ENCODE measurements at places on chromosomes 2 and 18.

DNA sequence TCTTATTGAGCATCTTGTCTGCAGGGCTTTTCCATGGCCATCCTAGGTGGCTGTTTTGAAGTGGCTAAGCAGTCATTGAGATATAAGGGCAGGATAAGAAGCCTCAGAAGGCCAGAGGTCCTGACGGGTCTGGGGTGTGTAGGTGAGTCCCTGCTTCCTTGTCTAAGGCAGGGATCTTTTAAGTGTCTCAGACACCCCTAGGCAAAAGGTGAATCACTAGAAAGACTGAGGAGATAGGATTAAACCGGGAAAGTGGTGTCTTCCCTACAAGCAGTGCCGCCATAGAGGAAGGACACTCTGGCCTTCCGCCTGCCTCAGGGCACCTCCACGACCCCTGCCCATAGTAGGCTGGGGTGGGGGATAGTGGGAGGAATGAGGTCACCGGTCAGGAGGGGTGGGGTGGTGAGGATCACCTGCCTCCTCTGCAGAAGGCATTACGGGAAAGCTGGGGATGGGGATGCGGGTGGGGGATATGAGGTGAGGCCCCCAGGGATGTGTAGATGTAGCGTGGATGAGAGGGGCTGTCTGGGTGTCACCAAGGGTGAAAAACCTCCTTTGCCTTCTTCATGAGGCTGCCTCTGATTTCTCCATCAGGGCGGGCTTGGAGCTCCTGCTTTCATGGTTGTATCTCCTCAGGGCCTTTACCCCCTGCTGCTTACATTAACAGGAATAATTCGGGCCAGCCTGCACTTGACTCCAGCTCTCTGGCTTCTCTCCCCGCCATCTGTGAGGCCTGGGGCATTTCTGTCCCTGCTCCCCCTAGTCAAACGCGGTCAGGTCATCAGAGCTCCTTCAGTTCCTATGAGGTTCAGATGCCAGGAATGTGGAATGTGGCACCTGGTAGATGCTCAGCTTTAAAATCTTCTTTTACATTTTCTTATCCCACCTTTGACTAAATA is 244.0 kb downstream of the DYSF start:
- DNase-seq = no peak

GRCh38 chr2:43086451-43087221 is 139.8 kb downstream of the ZFP36L2 start:
- no peak for DNase-seq

DNA sequence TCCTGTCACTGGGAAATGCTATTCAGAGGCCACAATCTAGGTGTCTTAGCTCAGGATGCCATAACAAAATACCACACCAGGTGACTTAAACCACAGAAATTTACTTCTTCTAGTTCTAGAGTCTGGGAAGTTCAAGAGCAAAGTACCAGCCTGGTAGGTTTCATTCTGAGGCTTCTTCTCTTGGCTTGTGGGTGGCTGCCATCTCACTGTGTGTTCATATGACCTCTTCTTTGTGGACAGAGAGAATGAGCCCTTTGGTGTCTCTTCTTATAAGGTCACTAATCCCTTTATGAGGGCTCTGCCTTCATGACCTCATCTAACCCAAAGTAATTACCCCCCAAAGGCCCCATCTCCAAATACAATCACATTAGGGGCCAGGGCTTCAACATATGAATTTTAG is 57.3 kb downstream of the RHOB start:
- no peak for DNase-seq

DNA sequence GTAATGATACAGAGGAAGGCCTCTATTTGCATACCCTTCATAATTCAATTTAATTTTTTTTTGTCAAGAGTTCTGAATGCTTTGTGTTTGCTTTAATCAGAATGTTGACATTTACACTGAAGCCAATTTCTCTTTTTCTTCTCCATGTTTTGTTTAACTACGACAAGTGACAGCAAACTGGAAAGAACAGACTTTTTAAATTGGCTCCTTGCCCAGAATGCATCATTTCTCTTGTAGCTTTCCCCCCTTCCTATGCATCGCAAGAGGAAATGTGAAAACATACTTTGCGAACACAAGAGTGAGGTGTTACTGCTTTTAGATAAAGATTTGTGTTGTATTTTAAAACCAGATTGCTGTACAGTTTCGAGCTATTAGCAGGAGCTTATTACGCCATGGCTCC is 955.2 kb upstream of the CELF4 start:
- no peak for DNase-seq

GRCh38 chr2:241877989-241878970 is 8.8 kb downstream of the RTP5 start:
- DNase-seq = peak; percentile 77

- no peak for DNase-seq
Measured at GRCh38 chr2:165149439-165149838, 54.4 kb downstream of the SCN3A start.

DNA sequence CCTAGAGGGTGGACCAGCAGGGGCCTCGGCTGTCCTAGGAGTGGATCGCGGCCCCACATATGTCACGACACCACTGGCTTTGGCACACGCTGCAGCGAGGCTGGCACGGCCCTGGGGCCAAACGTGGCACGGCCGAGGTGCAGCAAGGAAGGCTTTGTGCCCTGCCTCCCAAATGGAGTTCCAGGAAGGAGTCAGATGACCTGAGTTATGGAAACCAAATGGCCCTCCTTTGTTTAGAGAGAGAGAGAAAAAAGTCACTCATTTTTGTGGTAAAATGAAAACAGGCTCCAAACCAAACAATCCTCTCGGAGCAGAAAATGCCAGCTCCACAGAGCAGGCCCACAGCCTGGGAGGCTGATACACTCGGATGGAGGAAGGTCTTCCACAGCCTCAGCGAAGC is 105.6 kb downstream of the ANTXR1 start:
- no peak for DNase-seq

DNA sequence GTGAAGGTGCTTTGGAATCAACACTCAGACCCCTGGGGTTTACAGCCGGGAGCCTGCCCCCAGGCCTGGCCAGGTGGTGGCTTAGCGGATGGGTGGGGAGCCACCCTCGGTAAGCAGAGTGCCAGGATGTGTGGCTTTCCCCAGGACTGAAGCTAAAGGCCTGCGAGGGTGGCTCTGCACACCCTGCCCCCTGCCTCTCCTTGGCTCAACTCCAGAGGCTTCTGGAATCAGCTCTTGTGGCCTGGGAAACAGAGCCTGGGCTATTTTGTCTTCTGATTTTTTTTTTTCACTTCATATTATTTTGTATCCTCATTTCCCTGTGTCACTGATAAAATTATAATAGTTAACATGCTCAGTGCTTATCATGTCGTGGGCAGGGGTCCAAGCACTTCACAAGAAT is 79.8 kb downstream of the RHOB start:
- DNase-seq = no peak

DNA sequence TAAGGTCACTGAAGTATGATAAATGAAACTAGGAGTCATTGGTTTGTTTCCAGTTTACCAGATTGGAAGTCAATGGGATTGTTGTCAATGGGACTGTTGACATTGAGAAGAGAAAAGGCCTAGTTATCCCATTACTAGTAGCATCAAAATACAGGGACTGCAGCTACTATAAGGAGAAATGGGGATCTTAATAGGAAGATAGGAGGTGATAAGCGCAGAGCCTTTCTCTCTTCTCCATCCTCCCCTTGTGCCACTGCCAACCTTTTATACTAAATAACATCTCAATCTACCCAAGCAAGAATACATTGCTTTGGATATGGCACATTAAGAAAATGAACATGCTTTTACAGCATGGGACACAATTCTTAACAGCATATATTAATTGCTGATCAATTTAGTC is 10.5 kb upstream of the BBS5 start:
- DNase-seq = no peak

DNA sequence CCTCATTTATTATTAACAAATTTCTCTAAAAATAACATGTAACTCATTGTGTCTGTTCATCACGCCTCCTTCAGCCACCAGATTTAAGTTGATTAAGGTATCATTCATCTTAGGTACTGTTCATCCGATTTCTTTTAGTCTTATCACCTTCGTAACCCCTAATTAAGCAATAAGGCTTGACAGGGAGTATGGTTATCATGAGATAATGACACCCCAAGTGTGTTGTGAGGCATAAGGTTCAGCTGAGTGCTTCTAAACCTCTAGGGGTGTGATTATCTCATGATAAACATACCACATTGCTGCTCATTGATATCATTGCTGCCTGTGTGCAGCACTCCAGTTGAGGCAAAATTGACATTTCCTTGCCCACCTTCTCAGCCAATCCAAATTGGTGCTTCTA is 158.9 kb upstream of the BOD1L2 start:
- peak; percentile 79 for DNase-seq

- no peak for DNase-seq
Measured at GRCh38 chr2:25690058-25690457, 16.7 kb upstream of the DTNB start.

DNA sequence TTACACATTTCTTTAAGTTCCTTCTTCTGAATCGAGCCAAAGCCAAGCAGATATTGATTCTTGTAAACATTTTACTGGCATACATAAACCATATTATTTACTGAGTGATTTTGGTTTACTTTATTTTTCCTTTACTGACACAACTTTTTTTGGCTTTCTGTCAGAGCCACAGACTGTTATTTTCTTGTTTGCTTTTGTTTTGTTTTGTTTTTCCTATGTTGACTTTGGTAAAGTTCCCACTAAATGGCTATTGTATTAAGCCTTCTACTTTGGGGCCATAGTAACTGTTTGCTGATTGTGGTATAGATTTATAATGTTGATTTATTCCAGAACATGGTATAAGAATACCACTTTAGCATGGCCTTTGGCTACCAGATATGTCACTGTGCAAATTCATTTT is 419.4 kb downstream of the DCDC2C start:
- no peak for DNase-seq

- DNase-seq = no peak
Measured at GRCh38 chr2:196170606-196171247, 651 bp downstream of the STK17B start.

DNA sequence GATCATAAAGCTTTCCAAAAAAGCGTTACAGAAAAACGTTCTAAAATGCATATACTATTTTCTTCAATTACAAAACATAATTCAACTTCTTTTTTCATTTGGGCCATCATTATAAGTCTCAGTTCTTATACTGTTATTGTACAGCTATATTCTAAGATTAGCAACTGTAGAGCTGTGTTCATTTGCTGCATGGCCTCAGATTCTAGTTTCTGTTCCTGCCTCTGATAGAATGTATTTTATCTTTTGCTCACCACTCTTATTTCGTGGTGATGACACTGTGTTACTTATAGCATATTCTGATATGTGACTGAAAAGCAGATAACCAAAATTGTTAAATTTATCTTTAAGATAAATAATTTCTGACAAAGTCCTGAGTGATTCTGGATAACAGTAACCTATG is 67.2 kb downstream of the PTRHD1 start:
- no peak for DNase-seq

GRCh38 chr2:205060269-205060668 is 515.0 kb downstream of the PARD3B start:
- no peak for DNase-seq

GRCh38 chr2:233489666-233490065 is 76.9 kb downstream of the USP40 start:
- no peak for DNase-seq

DNA sequence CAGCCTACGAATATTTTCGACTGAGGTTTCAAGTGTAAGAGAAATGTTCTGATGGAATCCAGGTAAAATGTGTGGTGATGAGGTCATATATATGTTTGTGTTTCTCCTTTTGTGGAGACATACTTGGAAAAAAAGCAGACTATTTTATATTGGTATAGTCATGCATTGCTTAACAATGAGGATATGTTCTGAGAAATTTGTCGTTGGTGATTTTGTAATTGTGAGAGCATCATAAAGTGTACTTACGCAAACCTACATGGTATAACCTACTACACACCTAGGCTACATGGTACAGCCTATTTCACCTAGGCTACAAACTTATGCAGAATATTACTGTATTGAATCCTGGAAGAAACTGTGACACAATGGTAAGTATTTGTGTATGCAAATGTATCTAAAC is 1849.9 kb upstream of the CELF4 start:
- DNase-seq = no peak

DNA sequence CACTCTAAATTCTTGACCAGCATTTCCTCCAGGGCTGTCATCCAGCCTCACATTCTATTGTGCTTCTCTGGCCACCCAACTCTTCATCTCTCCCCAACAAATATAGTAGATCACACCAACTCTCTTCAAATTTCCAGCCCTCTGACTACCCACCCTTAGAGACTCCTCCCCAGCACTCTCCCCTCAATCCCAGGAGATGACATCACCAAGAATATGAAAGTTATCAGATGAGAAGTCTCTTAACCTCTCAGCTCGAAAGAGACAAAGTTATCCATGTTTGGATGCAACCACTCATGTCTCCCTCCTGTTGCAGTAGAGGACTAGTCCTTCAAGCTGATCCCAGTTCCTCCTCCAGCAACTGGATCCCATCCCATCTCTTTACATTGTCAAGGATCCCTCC is 47.1 kb downstream of the LBH start:
- DNase-seq = no peak

DNA sequence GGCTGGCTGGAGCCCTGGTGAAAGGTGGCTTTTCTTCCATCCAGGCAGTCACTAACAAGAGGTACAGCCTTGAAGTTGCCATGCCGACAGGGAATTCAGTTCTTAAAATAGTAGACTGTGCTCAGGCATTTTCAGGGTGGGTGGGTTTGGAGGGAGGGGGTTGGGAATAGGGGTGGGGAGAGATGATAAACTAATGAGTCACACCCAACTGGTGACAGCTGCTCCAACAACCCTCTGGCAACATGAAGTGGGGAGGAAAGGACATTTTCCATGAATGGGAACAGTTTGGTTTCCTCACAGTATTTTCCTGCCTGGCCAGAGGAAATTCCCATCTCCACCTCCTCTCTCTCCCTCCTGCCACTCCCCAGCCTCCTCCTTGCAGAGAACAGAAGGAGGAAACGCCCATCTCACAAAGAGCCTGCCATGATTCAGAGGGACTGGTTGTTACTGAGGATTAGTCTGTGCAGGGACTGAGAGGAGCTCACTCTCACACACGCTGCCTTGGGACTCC is 113.0 kb upstream of the SLC1A4 start:
- DNase-seq = no peak

DNA sequence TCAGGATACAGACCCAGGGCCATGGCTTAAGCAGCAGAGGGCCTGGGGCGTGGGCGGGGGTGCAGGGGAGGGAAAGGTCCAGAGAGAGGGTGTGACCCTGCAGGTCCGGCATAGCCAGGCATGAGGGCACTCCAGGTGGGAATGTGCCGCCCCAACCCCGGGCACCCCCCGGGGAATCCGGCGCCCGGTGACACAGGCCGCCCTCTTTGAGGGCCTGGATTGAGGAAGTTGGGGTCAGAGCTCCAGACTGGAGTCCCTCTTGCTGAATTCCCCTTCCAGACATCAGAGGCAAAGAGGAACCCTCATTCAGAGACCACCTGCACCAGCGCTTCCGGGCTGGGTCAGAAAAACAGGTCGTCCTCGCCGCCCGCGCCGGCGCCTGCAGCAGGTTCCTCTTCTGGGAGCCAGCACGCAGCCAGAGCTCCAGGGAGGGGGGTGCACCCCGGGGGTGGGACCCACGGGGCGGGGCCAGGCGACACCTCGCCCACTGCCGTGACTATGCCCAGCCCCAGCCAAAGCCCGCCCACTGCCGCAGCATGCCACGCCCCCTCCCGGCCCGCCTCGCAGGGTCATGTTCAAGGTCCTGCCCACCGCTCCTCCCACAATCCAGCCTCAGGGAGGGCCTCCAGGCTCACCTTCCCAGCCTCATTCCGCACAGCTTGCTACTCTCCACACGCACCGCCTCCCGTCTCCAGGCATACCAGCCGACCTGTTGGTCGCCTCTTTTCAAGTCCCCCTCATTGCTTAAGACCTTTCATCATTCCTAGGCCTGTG is 98.3 kb upstream of the ID2 start:
- peak; percentile 58 for DNase-seq

GRCh38 chr2:215171151-215171550 is 32.7 kb upstream of the ABCA12 start:
- DNase-seq = no peak

Measured in D721Med (cell line).